ENCODE measurements at places on chromosomes 12 and 14. TPM values are rescaled to one million over a fixed set of nuclear protein-coding genes. Genes with fewer than 3 reads are reported as not detected.

The NYNRIN gene
- 0.12 TPM for total RNA-seq

DNA sequence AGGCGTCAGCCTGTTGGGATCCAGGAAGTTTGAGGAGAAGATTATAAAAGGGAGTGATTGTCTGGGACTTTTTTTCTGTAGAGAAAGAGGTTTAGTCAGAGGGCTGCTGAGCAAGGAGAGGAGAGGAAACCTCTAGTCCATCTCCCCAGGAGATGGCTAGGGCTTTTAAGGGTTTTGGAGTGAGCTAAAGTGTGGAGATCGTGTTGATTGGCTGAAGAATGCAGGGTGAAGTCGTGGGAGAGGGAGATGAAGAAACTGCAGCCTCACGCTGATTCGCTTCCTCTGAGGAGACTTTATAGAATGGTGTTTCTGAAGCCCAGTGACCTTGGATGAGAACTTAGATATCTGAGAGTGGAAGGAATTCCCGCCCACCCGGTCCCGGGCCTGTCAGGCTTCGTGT is 193.7 kb upstream of the PWP1 start:
- no peak for DNase-seq

- DNase-seq, result no peak
These were observed 17.4 kb downstream of the TAMALIN start for GRCh38 chr12:52023976-52024688.

DNA sequence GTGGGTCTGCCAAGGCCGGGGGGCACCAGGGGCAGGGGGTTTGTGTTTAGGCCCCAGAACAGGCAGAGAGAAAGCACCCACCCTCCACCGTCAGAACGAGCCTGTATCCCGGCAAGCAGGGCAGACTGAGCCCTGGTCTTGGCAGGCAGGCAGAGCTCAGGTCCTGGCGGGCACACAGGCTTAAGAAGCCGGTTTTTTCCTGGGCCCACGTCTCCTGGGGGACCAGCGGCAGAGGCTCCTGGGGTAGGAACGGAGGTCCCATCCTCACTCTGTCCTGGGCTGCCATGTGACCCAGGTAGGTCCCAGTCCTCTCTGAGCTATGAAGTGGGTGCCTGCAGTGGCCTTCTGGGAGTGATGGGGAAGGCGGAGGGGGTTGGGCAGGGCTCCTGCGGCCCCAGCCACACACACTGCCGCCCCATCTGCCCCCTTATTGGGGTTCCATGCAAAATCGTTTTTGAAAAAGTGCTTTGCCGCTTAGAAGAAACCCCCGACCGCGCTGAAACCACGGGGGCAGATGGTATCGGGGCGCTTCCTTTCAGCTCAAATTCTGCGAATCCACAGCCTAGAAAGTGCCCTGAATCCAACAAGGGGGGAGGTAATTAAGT is 24.2 kb downstream of the SH2B3 start:
- no peak for DNase-seq

- no peak for DNase-seq
These were observed 1162.1 kb upstream of the USP15 start for GRCh38 chr12:61098031-61098580.

DNA sequence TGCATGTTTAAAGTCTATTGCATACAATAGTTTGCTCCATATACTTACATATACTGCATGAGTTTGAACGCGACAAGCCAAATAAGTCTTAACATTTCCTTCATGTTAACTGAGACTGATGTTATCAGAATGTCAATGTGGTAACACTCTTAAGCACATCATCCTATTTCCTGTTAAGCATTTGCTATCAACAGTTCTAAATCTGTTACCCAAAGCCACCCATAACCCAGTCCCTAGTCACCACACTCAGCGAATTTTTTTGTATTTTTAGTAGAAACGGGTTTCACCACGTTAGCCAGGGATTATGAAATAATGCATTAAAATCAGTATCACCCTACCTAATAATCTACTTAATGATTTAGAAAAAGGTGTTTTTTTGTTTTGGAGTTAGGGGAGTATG is 39.4 kb downstream of the HNRNPC start:
- no peak for DNase-seq

The PTGDR gene
- not detected for total RNA-seq

- no peak for DNase-seq
These were observed 62.7 kb downstream of the ATG14 start for GRCh38 chr14:55348766-55349453.

GRCh38 chr12:90173499-90174197 is 465.0 kb upstream of the ATP2B1 start:
- no peak for DNase-seq

- no peak for DNase-seq
These were observed 6.4 kb downstream of the STX2 start for GRCh38 chr12:130832561-130833209.

GRCh38 chr14:91154851-91155625 is 41.2 kb downstream of the DGLUCY start:
- no peak for DNase-seq

The ARHGAP9 gene
- total RNA-seq, result not detected

- no peak for DNase-seq
These were observed 47.3 kb downstream of the SCARB1 start for GRCh38 chr12:124816295-124816854.

The SLC39A2 gene
- total RNA-seq, result not detected

The TAS2R13 gene
- 0.35 TPM for total RNA-seq

The IRAK3 gene
- total RNA-seq, result 0.89 TPM

GRCh38 chr12:32455607-32456071 is 56.3 kb downstream of the FGD4 start:
- peak; percentile 58 for DNase-seq

GRCh38 chr14:52563120-52563519 is 10.5 kb downstream of the GPR137C start:
- no peak for DNase-seq

The CIROP gene
- total RNA-seq, result not detected

DNA sequence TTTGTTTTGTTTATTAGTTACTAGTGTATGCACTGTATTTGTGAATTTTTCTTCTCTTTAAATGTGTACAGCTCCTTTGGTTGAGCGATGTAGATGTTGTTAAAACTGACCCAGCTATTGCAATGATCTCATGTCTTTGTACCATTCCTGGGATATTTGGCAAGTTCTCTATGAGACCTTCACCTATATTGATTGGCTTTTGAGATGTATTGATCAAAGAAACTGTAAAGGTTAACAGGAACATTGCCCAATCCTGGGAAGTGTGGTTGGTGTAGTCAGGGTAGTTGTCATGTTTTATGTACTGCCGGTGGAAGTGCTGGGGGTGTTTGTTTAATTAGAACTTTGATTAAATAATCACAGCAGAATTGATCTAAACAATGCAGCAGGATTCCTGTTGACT is 43.1 kb downstream of the ACSS3 start:
- DNase-seq, result no peak

The SIX6 gene
- total RNA-seq, result not detected
